Effector memory CD4-positive, alpha-beta T cell (primary cell): ENCODE measurements at places on chromosomes 6 and 20.

DNA sequence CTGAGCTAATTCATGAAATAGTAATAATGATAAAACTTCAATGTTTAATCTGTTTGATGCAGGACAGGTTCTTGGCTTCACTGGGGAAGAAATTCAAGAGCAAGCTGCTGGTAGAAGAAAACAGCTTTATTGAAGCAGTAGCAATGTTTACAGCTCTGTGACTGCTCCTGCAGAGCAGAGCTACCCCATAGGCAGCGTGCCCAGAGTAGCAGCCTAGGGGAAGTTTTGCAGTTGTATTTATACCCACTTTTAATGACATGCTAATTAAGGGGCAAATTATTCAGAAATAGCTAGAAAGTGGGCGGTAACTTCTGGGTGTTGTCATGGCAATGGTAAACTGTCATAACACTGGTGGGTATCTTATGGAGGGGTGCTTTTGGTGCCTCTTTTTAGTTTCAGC lies 518.0 kb downstream of the RFPL4B start:
- DNase-seq: no peak

DNA sequence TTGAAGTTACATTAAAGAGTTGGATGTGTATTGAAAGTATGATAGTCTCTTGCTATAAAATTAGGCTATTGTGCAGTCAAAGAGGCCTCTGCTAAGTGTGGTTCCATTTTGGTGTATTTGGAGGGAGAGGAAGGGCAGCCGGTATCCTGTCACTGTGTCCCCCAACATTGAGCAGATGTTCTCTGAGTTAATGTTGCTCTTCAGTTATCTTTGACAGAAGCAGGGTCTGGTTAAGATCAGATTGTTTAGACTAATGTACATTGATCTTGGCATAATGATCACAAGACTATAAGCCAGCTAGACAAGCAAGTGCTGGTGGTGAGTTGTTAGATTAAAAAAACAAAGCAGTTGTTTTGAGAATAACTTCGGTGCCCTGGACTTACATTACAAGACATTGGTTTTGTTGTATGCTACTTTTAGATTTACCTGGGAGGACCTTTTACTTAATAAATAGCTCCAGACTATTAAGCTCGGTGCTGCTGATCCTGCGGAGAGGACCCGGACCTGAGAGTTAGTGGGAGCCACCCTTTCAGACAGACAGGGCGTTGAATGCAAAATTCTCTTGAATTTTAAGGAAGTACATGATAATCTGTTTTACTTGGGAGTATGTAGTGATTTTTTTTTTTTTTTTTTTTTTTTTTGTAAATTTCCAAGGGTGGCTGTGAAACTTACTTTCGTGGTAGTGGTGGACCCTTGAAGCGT lies 97.8 kb downstream of the JARID2 start:
- no peak for DNase-seq

- DNase-seq: no peak
Observed at GRCh38 chr6:160032538-160032937, 63.7 kb downstream of the IGF2R start.

DNA sequence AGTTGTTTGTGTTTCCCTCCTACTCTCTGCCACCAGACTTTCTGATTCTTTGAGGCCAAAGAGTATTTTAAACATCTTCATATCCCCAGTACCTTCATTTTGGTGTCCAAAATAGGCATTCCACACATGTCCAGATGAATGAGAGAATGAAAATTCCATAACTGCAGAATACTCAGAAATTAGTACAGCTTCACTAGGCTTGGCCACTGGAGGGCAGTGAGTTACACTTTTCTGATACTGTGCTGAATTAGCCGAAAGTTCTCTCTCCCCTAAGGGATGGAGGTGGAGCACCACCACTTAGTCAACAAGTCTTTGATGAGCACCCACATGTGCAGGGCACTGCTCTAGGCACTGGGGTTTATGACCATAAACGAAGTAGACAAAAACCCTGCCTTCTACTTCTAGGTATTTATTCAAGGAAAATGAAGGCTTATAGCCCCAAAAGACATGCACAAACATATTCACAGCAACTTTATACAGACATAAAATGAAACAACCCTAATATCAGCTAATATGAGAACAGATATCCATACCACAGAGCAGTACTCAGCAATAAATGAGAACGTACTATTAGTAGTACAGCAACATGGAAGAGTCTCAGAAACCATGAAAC lies 46.1 kb upstream of the TMEM217 start:
- DNase-seq: no peak

DNA sequence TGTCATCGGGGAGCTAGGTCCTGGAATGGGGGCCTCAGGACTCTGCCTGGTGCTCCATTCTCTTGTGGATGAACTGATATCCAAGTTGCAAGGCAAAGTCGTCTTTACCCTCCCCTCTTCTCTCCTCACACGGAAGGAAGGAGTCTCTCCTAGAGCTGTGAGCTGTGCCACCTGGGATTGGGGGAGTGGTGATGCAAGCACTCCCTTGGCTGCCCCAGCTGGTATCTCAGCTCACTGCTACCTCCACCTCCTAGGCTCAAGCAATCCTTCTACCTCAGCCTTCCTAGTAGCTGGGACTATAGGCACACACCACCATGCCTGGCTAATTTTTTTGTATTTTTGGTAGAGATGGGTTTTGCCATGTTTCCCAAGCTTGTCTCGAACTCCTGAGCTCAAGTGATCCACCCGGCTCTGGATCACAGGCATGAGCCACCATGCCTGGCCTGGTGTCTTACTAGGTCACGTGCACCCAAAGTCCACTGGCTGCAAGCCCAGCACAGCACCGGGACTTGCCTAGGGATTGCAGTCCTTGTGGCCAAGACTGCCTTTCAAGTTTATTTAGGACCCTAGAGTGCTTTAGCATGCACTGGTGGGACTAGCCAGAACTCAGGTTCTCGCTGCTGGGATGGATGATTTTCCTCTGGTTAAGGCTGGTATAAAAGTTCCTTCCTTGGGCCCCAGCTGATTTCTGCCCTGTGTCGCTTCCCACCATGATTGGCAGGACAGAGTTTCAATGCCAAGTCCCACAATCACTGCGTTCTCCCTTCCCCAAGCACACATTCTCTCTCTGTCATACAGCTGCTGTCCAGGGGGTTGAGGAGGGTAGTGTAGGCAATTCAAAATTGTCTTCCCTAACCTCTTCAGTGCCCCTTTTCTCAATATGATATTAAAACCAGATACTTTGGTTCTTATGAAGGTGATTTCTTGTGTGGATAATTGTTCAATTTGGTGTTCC lies 33.5 kb downstream of the SMAP1 start:
- no peak for DNase-seq

DNA sequence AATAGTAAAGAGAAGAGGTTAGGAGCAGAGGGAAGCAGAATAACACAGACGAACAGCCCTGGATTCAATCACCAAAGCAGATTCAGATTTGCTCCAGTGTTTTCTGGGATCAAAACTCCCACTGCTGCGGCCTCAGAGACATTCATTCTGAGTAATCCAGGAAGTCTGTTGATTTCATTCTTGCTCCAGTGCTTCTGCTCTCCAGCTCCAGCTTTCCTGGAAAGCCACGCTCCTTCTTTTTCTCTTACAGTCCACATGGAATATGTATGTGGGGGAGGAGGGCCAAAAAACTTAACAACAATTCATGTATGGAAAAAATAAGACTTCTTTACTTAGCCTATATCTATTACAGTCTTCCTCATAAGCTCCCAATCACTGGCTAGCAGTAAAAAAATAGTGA lies 26.4 kb upstream of the UST start:
- no peak for DNase-seq

- no peak for DNase-seq
Observed at GRCh38 chr6:25012657-25013056, 76.9 kb upstream of the RIPOR2 start.

DNA sequence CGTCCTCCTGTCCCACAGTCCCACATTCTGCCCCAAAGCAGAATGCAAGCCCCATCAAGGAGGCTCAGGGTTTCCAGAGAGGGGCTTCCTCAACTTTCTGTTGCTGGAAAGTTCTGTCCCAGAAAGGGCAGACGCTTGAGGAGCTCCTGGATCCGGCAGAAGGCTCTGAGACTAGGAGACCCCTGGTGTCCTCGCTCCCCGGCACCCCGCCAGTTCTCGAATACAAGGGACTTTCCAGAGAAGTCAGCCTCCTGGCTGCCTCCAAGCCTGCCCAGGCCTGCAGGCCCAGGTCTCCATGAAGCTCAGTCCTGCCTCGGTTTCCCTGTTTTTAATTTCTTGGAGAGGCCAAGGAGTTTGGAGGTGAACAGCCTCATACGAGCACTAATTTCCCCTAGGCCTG lies 150.4 kb downstream of the CEBPB start:
- no peak for DNase-seq

GRCh38 chr6:154839546-154839945 lies 106.3 kb downstream of the SCAF8 start:
- no peak for DNase-seq

- DNase-seq: no peak
Observed at GRCh38 chr6:110353457-110354001, 4.6 kb downstream of the METTL24 start.

DNA sequence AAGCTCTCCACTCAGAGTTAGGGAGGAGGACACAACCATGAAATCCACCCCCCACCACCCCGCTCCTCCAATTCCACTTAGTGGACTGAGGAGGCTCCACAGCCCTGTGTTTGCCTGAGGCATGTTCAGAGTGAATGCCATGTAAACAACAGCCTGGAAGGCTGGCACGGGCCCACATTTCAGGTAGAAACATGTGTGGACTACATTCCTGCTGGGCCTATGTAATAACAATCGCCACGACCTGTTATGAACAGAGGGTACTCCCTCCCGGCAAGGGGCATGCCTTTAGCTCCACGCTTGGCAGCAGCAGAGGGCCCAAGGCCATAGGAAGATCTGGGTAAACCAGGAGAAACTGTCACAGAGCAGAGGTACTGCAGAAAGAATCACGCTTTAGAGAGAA lies 65.5 kb downstream of the ISM1 start:
- no peak for DNase-seq

DNA sequence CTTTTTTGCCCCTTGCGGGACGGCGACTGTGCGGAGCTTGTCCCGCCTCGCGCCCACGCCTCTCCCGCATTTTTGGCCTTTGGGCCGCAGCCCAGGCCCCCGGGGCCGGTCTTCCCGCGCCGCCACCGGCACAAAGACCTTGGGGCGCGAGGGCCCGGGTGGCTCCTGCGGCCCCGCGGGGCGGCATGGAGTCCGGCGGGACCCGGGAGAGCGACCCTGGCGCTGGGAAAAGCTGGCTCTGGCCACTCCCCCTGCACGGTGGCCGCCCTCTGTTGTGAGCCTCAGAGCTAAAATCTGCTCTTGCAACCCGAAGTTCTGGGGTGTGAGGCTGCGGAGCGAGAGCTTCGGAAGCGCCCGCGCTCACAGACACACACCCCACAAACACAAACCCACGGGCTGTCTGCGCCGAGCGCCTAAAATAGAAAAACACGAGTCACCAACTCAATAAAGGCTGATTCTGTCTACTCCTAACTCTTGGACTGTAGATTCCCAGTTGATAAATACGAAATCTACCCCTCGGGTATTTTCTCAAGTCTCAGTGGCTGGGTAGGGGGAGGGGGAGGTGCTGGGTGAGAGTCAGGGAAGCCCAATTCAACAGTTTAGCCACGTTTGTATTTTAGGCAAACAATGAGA lies 496 bp upstream of the BEND3 start:
- DNase-seq: no peak

DNA sequence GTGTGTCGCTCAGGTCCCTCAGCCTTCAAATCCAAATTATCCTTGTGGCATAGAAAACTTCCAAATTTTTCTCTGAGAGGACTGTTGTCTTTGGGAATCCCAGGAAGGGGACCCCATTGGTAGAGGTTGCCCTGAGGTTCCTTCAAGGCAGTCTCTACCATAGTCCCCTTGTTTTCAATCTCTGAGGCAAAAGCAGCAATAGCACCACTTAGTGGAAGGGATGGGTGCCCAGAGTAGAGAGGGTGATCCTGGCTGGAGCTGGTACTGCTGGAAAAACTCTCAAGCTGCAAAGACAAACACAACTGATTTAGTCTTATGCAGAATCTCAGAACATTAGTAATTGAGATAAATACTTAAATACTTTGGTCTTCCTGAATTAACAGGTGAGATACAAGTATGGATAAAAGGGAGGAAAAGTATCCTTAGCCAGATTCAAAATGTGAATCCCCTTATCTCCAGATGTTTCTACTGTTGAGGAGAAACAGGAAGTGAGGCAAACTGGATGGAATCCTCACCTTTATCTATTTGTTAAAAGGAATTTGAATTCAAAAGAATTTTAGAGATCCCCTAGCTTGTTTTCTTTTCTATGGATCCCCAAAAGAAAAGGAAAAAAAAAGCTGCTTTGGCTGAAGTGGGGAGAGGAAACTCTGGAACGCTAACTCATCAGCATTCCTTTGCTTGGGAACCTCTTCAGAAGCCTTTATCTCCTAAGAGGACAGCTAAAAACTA lies 13.4 kb downstream of the ZNF318 start:
- no peak for DNase-seq

GRCh38 chr20:63502671-63503172 lies 3.8 kb upstream of the EEF1A2 start:
- DNase-seq: no peak

- no peak for DNase-seq
Observed at GRCh38 chr20:52684905-52685304, 287.3 kb upstream of the TSHZ2 start.

DNA sequence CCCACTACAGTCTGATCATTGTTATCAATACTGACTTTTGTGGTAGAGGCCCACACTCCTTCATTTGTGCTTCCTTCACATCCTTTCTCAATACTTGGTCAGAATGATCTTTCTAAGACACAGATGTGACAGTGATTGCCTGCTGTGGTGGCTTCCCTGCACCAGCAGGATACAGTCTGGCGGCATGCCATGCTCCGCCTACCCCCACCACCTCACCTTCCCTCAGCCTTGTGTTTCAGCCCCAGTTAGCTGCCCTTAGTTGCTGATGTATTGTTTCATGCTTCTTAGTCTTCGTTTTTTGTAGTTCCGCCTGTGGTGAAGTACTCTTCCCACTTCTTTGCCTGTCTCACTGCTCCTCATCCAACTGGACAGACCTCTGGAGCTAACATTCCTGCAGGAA lies 10.9 kb downstream of the LRRC1 start:
- DNase-seq: no peak

DNA sequence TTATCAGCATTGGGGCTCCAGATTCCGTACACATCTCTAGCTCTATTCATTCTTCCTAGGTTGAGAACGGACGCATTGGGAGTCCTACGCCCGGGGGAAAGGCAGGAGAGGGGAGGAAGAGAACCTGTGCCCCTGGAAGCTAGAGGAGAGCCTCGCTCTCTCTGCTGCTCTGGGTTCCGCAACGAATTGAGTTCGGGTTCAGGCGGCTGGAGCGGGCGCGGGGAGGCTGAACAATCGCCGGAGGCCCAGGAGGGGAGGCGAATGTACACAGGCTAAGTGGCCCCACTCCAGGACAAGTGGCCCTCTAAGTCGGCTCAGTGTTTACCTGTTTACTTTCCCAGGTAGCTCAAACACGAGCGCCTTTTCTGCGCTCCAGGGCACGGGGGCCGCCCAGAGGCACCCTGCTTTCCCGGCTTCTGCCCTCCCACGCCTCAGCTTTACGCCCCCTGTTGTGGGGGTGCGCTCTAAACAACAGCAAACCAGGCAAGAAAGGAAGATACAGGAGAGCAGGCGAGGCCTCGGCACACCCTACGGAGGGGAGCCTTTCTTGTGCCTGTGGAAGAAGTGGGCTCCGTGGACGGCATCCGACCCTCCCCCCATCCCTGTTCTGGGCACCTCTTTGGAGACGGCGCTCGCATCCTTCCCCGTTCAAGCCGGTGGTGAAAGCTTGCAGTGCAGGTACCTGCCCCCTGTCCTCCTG lies 4.6 kb upstream of the NKX2-2 start:
- DNase-seq: no peak
